AG08396 (cell line): ENCODE measurements at places on chromosomes 12 and 14.

DNA sequence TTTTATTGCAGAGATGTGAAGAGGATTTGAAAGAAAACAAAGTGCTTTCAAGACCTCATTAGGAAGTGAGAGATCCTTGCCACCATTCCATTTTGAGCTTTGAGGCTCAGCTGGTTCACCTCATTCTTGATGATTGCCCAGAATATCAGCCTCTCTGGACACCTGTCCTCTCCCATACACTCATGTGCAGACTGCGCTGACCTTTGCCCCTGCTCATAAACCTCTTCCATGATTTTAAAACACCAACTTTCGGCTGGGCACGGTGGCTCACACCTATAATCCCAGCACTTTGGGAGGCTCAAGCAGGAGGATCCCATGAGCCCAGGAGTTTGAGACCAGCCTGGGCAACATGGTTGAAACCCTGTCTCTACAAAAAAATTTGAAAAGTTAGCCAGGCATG is 8.9 kb downstream of the COX14 start:
- DNase-seq, result no peak

- no peak for DNase-seq
These were observed 9.1 kb downstream of the PRKCH start for GRCh38 chr14:61330511-61330910.

- peak; percentile 11 for DNase-seq
These were observed 85.8 kb downstream of the LLPH start for GRCh38 chr12:66044731-66045130.

- DNase-seq, result no peak
These were observed 72.6 kb downstream of the BBS10 start for GRCh38 chr12:76275511-76276093.

DNA sequence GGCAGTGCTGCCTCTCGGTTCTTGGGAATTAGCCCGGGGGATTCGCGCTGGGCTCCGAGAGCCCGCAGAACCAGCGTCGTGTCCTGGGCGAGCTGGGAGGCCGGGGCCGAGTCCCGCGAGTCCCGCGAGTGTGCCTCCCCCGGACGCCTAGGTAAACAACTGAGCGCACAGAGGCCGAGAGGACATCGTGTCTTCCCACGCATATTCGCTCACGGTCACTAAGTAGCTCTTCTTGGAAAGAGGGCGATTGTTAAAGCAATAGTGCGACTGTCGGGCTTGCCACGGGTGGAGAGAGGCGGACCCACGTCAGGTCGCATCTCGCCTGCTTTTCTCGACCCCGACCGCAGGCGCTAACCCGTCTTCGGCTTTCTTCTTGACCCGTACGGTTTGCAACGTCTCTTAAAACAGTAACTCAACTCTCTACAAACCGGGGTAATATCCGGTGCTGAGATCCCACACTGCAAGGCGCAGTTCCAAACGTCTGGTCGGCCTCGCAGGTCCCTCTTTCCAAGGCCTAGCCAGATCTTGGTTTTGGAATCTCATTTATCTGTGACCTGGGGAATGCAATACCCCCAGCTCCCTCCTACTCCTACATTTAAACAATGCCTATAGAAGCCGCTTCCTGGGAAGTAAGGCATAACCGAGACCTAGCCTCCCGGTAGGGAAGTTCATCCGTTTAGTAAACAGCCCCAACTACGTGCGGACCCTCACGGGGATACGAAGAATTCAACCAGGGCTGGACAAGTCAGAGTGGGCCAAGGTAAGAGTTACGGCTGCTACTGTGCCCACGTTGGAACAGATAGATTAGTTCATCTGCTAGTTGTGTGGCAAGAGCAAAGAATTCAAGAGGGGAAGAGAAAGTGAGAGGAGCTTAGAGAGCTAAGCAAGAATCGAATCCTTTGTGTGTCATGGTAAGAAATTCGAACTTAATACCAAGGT is 736 bp upstream of the PHLDA1 start:
- DNase-seq, result peak; percentile 64

DNA sequence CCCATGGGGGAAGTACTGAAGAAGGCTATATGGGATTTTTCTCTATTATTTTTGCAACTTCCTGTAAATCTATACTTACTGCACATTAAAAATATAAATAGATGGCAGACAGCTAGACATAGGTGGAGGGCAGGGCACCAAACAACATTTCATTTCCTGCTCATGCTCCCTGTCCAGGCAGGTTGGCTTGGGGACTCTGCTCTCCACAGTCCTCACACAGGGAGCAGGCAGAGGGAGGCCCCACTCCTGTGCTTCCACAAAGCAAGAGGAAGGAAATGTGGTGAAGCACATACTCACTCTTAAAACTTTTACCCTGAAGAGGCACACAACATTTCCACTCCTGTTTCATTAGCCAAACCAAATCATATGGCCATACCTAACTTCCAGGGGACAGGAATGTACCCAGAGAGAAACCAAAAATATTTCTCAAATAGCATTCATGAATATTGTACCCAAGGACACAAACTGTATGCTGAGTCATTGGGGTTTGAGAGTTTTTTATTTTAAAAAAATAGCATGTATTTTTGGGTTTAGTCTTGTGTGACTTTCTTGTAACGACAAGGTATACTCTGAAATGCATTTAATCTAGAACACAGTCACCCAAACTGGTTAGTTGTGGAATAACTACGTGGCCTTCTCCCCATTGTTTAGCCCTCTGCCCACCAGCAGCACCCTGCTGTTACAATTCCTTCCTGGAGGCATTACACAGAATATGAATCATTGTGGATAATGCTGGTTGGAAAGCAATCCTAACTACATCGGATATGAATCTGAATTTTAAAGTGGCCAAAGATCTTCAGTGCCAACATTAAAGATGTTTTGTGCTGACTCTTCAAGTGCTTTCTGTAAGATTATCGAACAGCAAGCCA is 40.9 kb downstream of the RTN1 start:
- DNase-seq, result no peak

DNA sequence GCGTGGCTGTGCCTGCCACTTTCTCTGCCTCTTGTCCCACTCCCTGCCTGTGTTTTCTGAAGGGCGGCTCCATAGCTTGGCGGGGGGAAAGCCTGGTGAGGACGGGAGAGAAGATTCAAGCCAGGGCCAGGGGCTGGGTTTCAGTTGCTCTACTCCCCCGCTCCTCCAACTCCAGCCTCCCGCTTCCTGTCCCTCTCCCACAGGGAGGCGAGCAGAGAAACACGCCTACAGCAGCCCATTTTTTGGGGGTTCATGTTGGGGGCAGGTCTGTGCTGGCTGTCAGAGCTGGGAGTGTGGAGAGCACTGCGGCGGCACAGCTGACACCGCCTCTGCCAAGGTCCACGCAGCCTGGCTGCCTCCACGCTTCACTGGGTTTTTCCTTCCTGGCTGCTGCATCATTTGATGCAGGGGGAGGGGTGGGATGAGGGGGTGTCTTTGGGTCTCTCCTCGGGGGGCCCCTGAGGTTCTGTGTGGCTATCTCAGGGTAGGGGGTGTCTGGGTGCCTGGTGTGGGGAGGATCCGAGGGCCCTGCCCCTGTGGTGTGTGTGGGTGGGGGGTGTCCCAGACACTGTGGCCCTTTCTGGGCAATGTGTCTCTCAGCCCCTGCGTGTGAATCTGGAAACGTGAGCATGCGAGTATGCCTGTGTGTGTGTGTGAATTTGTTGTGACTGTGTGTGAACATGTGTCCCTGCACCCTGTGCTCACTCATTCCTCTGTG is 10.7 kb upstream of the KRT80 start:
- no peak for DNase-seq

GRCh38 chr12:121357331-121357730 is 5.1 kb upstream of the ANAPC5 start:
- no peak for DNase-seq

- no peak for DNase-seq
These were observed 56.8 kb downstream of the SPPL3 start for GRCh38 chr12:120847392-120847791.

GRCh38 chr12:57193706-57194245 is 22.8 kb upstream of the NXPH4 start:
- no peak for DNase-seq

DNA sequence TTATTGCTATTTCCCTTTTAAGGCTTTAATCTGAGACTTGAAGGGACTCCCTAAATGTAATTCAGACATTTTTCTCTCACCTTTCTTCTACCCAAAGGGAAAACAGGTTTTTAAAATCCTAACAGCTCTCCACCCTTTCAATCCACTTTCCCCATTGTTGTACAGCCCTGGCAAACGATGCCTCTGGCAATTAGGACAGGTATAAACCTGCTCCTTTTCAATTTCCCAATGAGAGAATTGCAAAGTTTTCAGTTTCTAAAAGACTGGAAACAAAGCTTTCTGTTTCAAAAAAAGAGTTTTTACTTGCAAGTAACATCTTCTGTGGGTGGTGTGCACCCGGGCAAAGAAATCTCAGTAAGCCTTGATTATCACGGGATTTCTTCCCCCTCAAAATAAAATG is 131.2 kb downstream of the HMGA2 start:
- DNase-seq, result no peak

- DNase-seq, result peak; percentile 76
These were observed 8.3 kb downstream of the PXN start for GRCh38 chr12:120257041-120257821.

DNA sequence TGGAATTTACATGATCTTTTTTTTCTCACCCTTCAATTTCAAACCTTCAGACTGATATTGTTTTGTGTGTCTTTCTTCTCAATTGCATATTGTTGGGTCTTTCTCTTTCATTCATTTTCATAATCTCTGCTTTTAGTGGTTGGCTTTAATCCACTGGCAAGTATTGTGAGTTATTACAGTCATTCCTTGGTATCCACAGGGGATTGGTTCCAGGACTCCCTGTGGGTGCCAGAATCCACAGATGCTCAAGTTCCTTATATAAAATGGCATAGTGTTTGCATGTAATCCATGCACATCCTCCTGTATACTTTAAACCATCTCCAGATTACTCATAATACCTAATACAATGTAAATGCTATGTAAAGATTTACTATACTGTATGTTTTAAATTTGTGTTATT is 29.7 kb upstream of the PARP11 start:
- no peak for DNase-seq

- no peak for DNase-seq
These were observed 102.6 kb upstream of the SLCO1C1 start for GRCh38 chr12:20592556-20592955.

DNA sequence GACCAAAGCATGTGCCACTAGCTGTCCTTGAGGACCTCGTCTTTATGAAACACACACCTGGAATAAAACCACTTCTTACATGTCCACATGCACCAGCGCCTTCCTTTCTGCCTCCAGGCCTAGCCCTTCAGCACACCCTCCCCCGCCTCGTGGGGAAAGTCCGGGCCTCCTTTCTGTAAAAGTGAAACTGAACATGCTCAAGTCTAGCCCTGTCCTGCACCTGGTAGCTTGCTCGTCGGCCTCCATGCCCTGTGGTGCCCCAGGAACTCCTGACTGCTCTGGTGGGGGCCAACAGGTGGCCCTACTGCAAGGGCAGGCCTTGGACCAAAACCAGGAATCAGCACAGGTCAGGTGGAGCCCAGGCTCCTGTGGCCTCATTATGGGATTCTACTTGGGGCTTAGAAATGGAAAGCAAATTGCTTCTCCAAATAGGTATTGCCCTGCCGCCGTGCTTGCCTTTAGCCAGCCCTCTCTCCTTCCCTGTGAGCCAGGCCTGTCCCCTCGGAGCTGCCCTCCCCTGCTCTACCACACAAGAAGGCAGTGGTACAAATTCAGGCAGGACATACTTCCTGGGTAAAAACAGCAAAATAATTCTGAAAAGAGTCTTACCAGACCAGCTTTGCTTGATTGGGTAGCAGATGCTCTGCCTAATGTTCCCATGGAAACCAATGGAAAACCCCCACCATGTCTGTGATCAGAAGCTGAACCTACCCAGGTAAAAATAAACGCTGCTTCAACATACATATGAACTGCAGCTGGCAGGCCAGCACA is 43.5 kb downstream of the ERH start:
- DNase-seq, result no peak

DNA sequence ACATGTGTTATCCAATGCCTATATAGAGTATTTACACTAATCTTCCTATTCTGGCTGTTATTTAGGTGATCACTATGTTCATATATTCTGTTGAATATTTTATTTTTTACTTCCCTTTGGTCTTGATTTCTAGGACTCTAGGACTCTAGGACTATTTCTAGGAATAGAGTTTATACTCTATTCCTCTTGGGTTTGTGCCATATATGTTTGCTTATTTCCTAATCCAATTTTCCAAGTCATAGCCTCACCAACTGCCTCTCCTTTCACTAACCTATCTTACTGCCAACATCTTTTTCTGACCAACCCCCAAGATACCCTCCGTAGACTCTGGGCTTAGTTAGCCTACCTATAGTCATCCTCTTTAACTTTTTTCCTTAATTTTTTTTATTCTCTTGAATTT is 28.5 kb downstream of the ARF6 start:
- DNase-seq, result no peak

GRCh38 chr12:116026346-116026745 is 251.1 kb downstream of the MED13L start:
- no peak for DNase-seq

DNA sequence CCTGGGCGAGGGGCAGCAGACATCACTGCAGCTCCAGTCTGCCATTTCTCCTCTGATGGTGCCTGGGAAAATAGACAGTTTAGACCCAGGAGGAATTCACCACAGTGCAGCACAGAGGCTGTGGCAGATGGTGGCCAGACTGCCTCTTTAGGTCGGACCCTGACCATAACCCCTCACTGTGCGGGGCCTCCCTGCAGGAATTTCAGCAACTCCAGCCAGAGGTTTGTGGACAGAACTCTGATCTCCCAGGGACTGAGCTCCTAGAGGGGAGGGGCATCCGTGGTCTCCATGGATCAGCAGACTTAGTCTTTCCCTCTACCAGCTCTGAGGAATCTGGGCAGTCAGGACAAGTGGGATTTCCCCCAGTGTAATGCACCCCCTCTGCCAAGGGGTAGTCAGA is 106.5 kb downstream of the ZC3H14 start:
- no peak for DNase-seq

GRCh38 chr12:109463756-109464155 is 13.3 kb downstream of the KCTD10 start:
- DNase-seq, result no peak

GRCh38 chr12:96769400-96769799 is 137.7 kb upstream of the NEDD1 start:
- DNase-seq, result no peak

DNA sequence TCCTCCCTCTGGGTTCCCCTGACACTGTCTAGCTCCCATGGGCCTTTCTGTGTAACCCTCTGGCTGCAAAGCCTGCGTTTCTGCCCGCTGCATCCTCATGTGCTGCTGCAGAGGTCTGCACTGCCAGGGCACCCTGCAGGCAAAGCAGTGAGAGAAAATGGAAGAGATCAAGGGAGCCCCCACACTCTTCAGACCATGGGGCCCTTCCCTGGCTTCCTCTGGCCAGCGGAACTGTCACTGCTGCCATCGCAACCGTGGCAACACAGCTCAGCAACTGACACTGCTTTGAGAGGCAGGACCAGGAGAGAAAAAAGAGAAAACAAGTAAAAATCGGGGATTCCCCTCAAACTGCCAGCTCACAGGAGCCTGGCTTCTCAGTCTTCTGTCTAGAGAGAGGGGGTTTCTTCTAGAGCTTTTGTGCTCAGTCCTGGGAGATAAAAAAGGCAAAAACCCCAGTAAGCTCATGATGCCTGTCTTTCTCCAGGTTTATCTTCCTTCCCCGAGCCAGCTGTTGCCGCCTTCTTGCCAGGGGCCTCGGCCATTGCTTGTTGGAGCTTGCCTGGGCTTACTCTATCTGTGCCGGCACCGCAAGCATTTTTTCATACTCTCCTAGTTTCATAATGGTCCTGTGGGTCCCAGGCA is 38.9 kb downstream of the C14orf132 start:
- DNase-seq, result no peak

GRCh38 chr12:130686511-130686991 is 29.5 kb downstream of the RIMBP2 start:
- no peak for DNase-seq
